ENCODE measurements at places on chromosomes 4 and X. TPM values are rescaled to one million over a fixed set of nuclear protein-coding genes. Genes with fewer than 3 reads are reported as not detected.

Gene ZIC3
- total RNA-seq, result not detected

Gene GPRASP2
- total RNA-seq, result 1.4 TPM

Gene STAP1
- 9.6 TPM for total RNA-seq

DNA sequence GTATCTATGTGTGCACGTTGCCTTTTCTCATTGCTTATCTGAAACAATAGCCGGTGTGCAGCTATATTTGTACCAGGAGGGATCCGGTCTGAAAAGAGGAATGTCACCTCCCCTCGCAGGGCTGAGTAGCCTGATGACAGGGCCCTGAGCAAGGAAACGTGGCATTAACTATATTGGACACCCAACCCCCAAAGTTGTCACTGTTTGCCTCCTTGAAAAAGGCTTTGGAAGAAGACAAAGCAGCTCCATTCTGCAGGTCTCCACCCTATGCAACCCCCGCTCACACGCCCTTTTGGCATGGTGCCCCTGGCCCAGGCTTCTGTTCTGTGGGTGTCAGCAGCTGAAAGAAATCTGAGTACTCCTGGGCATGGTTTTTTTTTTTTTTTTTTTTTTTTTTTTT is 8.2 kb downstream of the PRRG3 start:
- DNase-seq, result no peak

GRCh38 chr4:38466401-38466800 is 197.6 kb upstream of the KLF3 start:
- DNase-seq, result no peak

GRCh38 chr4:161856711-161857326 is 307.0 kb downstream of the FSTL5 start:
- no peak for DNase-seq

- DNase-seq, result no peak
These were observed 9.4 kb upstream of the PAK3 start for GRCh38 chrX:111086591-111087006.
